ENCODE measurements at places on chromosomes 12 and 14.

GRCh38 chr14:104138098-104138717, at the start of gene KIF26A:
TSS of gene KIF26A (plus strand) at chr14:104138587. CDS start at chr14:104138723, 136 bp downstream.
- DNase-seq = no peak

DNA sequence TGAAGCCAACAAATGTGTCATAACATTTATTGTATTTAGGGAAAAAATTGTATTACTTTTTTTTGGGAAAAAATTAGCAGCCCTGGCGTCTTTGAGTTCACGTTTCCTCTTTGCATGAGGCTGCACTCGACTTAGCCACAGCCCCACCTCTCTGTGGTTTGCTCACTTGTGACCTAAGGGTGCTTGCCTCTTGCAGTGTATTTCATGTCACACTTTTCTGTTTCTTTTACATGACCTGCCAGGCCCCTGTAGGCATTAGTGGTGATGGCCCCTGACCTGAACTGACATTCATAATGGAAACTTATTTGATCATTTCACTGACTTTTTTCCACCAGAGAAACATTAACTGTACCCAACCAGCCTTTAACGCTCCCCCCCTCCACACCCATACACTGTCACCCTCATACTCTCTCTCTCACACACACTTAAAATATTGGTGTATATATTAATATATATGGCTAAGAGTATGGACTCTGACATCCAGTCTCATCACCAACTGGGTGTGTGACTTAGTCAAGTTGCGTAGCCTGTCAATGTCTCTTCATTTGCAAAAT, 122.9 kb downstream of the PRKCH start:
- no peak for DNase-seq

DNA sequence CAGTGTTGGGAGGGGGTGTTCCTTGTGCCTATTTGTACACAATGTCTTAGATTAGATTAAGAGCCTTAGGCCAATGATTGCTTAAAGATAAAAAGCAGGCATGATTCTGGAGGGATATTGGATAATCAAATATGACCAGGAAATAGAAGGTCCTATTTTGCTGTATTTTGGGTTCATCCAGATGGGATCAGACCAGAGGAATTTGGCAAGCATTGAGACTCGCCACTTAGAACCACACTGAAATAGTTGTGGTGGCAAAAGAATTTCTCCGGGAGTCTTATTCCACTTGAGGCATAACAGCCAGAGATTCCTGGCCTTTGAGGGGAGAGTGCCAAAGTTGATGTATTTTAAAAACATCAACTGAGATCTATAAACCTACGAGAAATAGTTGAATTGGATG, 327.2 kb downstream of the RAD51B start:
- DNase-seq = no peak

GRCh38 chr14:93395231-93395630, 35.5 kb upstream of the UNC79 start:
- no peak for DNase-seq

- no peak for DNase-seq
Observed at GRCh38 chr14:52678591-52678990, 16.8 kb downstream of the ERO1A start.

- DNase-seq = no peak
Observed at GRCh38 chr12:112977641-112978040, 678 bp upstream of the OAS2 start.

DNA sequence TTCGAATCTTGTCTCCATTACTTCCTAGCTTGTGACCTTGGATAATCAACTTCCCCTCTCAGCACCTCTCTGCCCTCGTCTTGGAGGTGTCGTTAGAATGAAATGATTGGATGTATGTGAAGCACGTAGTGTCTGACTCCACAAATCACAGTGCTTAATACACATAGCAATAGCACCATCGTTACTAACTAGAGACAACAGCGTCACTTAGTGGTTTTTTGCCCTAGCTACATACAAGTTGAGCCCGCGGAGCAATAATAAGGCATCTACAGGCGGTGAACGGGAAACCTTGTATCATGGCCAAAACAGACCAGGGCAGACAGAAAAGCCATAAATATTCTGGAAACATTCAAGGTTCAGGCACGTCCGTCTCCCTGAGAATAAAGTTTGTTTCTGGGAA, 154.9 kb downstream of the ASCL4 start:
- peak; percentile 12 for DNase-seq

- peak; percentile 43 for DNase-seq
Observed at GRCh38 chr14:60350366-60350720, 101.3 kb downstream of the PPM1A start.

GRCh38 chr12:77243345-77243744, 178.0 kb upstream of the E2F7 start:
- no peak for DNase-seq

- no peak for DNase-seq
Observed at GRCh38 chr14:50087341-50088116, 28.8 kb downstream of the VCPKMT start.

DNA sequence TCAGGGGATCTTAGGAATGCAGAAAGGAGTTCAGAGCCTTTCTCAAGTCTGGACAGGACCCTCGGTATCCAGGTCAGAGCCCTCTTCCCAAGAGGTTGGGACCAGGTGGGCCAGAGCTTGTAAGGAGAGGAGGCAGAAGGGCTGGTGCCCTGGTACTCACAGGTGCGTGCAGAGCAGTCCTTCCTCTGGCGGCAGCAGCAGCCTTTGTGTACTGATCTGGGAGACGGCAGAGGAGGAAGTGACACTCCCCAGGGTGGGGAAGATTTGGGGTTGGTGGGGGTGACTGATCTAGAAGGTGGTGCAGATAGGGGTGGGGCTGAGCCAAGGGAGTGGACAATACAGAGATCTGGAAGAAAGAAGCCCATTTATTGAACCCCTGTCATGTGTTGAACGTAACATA, at the start of gene ITGB7:
ITGB7 (minus strand) TSS at position 210 of the 400 bp plus-strand sequence. CDS start 6,808 bp downstream, outside the sequence.
- DNase-seq = no peak

GRCh38 chr12:57750561-57751431, 1.3 kb downstream of the CDK4 start:
- no peak for DNase-seq

DNA sequence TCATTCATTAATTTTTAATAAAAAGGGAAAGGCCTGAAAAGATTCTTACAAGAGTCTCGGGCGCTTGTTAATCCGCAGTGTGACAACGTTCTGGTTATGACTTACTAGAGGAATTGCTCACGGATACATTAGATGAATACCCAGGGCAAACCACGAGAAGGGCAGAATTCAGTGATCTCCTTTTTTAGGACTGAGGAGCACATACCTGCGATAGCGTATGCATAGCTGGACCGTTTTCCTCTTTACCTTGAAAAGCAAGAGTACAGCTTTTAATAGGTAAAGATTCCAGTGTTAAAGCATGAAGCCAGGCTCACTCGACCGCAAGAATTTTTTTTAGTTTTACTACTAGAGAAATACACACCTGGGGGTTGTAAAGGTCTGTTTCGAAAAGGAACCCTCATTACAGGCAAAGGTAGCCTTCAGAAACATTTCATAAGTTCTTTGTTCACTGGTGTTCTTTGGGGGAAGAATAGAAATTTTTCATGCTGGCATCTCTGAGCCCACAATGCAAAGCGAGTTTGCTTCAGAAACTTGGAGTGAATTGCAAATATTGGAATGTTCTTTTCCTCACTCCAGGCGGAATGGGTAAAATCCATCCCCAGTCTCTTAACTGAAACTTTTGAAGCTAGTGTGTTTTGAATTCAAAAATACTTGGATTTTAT, 953 bp downstream of the MAPK1IP1L start:
- DNase-seq = peak; percentile 25

DNA sequence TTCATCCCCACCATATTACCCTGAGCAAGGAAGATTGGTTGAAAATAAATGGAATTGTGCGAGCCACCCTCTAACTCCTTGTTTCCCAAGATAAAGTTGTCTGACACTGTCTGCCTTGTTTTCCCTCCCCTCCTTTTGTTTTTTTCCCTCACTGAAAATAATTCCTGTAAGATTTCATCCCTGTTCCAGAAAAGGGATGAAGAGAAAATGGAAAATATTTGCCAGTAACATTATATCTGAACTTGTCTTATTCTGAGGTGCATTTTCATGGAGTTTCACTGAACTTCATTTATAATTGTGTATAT, 17.3 kb downstream of the OR9K2 start:
- no peak for DNase-seq

- DNase-seq = no peak
Observed at GRCh38 chr14:103362780-103363179, 22.4 kb upstream of the MARK3 start.

Data from muscle of arm (tissue), 14 donors.